ENCODE measurements at places on chromosomes 7 and 10. TPM values are rescaled to one million over a fixed set of nuclear protein-coding genes. Genes with fewer than 3 reads are reported as not detected.

Gene CFAP46
- total RNA-seq = 0.73 TPM

Gene GNG11
- total RNA-seq = 40.0 TPM

Gene MKI67
- 0.33 TPM for total RNA-seq

- DNase-seq = no peak
These were observed 174.3 kb downstream of the NRP1 start for GRCh38 chr10:33160151-33160550.

DNA sequence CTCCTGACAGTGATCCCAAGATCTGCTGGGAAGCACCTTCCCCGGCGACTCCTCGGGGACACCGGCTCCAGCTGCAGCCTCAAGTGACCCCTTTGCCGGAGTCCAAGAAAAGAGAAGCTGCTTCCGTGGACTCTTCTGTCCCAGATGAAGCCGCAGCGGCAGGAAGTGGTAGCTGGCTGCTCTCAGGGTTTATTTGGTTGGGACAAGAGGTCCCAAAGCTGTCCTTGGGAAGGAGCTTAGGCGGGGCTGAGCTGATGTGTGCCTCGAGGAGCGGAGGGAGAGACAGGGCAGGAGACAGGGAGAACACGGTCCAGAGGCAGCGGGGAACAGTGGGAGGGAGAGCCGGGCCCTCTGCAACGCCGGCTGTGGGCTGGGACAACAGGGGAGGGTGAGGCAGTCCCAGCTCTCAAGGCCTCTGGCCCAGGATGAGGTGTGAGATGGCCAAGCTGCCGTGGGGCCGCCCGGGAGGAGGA, 13.1 kb upstream of the FAM20C start:
- no peak for DNase-seq

DNA sequence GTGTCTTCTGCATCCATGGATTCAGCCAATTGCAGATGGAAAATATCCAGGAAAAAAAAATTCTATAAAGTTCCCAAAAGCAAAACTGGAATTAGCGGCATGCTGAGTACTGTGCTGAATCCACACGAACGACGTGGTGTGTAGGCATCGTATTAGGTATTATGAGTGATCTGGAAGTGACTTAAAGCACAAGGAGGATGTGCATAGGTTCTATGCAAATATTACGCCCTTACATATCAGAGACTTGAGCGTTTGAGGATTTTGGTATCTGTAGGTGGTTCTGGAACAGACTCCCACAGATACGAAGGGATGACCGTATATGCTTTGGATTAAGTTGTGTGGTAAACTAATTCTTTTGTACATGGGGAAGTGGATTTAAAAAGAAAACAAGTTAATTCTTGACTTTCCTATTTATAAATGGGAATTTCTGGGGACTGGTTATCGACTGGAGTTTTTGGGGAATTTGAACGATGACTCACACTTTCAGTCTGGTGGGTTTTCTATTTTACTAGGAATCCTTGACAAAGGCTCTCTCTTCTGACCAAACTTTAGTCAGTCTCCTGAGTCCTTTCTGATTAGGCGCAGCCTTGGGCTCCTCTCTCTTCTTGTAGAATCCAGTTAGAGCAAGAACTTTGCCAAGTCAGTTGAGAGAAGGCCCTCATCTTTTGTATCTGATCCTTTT, 5.4 kb upstream of the NUB1 start:
- no peak for DNase-seq

- no peak for DNase-seq
These were observed 27.2 kb downstream of the ATE1 start for GRCh38 chr10:121900443-121901174.

DNA sequence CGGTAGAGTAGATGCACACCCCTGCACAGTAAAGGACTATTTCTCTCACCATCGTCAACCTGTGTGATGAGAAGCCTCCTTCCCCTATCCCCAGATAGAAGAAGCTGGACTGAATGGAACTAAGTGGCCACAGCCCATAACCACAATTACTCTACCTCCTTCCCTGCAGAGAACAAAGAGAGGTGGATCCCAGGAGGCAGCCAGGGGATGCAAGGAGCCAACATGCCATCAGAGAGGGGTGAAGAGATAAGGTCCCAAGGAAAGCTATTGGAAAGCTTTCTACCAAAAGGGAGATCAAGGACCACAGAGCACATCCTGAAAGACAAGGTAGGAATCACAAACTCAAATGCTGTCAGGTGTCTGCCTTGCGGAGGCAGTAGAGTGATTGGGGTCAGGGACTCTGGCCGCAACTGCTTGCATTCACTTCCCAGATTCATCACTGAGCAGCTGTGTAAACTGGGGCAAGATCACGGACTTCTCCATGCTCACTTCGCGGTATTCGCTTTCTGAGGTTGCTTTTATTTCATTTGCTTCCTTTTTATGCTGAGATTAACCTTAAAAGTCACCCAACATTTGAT, 81.6 kb upstream of the MYO3A start:
- DNase-seq = no peak

DNA sequence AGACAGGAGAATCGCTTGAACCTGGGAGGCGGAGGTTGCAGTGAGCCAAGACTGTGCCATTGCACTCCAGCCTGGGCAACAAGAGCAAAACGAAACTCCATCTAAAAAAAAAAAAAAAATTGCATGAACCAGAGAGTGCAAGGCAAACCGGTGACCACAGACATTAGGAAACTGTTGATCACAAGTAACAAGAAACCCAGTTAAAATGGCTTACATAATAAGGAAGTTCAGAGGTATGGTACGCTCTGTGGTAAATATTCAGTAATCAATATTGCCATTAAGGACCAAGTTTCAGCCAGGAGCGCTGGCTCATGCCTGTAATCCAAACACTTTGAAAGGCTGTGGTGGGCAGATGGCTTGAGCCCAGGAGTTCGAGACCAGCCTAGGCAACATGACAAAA, 9.2 kb upstream of the NT5C2 start:
- DNase-seq = no peak

- no peak for DNase-seq
These were observed 144.8 kb upstream of the RET start for GRCh38 chr10:42932116-42932515.

DNA sequence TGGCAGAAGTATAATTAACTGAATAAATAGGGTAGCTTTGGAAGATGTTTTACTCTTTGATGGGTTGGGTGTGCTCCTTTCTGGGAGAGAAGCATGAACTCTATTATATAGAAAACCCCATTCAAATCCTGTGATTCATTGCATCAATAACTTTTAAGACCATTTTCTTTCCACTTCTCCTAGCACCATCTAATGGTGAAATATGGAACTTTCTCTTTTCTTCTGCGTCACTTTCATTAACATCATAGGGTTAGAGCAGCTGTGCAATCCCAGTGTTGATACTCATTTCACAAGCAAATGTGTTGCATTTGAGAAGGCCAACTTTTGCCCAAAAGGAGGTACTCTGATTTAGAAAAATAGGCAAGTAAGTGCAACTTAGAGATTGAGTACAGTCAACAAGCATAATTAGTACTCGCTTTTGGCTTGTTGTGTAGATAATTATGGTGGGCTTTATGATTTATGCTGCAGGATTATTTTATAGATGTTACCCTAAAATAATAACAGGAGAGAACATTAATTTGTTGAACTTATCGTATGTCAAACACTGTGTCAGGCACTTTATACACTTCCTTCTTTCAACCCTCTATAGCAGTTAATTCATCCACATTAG, 92.9 kb downstream of the CPED1 start:
- no peak for DNase-seq

GRCh38 chr7:31102973-31103850, 51.1 kb downstream of the ADCYAP1R1 start:
- no peak for DNase-seq

DNA sequence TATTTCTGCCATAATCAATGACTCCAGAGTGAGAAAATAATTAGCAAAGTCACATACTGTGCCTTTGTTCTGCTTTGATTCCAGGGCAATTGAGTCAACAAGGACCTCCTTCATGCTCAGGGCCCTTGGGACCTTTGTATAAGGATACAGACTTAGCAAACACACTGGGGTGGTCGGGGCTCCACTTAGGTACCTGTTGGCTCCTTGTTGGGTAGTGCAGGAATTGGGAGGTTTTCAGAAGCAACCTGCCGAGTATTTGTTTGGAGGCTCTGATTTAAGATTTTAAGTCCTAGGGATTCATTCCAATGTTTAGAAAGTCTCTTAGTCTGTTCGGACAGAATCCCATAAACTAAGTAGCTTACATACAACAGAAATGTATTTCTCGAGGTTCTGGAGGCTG, 3.0 kb downstream of the ADCK2 start:
- no peak for DNase-seq

DNA sequence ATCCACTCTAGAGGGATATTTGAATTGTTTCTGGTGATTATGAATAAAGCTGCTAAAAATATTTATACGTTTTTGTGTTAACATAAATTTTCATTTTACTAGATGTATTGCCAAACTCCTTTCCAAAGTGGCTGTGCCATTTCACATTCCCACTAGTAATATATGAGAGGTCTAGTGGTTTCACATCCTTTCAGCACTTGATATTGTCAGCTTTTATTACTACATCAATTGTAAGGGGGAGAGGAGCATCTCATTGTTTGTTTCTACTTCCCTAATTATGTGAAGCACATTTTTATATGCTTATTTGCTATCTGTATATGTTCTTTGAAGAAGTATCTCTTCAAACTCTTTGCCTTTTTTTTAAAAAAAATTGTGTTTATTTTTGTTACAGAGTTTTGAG, 184.5 kb downstream of the ADK start:
- DNase-seq = no peak
